ENCODE measurements at places on chromosomes 5 and 9. TPM values are rescaled to one million over a fixed set of nuclear protein-coding genes. Genes with fewer than 3 reads are reported as not detected.

GRCh38 chr5:89498699-89499098 is 615.7 kb upstream of the MEF2C start:
- DNase-seq, result no peak

DNA sequence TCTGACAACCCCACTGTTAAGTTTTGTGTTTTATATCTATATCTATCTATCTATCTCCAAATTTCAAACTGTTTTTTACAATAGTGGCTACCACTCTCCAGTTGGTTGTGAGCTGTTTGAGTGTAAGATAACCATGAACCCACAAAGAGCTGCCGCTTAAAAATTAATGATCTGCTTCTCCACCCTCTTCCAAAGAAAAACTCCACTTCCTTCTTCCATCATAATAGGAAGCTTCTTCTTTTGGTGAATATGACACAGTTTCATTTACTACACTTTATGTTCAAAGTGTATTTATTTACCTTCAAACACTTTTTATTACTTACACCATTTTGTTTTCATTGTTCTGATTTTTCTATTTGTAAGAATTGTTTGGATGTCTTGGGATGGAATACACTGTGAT is 37.9 kb downstream of the SPZ1 start:
- no peak for DNase-seq

DNA sequence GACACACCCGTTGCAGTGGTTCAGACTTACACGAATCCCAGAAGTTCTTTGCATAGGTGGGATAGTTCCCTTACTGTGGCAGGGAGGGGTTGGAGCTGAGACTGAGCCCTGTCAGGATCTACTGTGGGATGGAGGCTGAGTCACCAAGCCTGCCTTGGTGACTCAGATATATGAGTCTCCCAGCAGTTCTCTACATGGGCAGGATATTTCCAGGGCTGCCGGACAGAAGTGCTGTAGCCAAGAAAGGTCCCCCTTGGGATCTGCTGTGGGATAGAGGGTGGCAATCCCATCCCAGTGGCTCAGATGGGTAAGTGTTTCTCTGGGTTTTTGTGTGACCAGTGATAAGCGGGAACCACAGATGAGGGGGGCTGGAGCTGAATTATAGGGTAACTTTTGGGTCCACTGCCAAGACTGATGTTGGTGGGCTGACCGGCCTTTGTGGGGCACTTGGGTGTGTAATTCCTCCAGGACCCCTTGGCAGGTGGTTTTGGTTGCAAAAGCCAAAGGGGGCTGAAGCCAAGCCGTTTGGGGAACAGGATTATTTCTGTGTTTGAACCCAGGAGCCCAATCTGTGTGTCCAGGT is 18.7 kb downstream of the XRCC4 start:
- DNase-seq, result no peak

GRCh38 chr5:96733771-96734500 is 71.8 kb downstream of the CAST start:
- DNase-seq, result no peak

DNA sequence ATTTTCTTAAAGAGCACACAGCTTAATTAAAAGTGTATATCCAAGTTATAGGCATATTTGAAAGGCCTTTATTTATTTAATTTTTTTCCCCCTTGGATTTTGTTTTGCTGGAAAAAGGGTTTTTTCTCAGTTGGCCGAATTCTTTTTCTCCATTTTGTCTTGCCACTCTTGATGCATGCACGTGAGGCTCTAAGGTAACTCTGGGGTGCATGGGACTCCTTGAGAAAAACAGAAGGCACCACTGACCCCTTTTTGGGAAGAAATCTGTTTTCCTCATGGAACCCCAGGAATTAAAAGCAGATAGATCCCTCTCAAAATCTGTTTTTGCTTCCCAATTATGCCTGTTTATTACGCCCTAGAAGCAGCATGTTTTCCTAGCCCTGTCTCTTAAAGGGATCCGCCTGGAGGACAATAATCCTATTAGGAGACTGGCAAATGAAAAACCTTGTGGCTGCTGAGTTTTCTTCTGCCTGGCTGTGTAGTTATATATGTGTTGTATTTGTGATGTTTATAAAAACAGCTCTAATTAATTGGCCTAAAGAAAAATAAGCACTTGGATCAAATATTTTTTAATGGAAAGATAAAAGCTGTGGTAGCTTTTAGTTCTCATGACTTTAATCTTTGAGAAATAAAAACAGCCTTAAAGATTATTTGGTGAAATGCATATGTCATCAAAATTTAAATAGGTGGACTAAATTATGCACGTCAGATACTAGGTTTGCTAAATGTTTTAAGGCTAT is 435.1 kb upstream of the CDH9 start:
- DNase-seq, result no peak

DNA sequence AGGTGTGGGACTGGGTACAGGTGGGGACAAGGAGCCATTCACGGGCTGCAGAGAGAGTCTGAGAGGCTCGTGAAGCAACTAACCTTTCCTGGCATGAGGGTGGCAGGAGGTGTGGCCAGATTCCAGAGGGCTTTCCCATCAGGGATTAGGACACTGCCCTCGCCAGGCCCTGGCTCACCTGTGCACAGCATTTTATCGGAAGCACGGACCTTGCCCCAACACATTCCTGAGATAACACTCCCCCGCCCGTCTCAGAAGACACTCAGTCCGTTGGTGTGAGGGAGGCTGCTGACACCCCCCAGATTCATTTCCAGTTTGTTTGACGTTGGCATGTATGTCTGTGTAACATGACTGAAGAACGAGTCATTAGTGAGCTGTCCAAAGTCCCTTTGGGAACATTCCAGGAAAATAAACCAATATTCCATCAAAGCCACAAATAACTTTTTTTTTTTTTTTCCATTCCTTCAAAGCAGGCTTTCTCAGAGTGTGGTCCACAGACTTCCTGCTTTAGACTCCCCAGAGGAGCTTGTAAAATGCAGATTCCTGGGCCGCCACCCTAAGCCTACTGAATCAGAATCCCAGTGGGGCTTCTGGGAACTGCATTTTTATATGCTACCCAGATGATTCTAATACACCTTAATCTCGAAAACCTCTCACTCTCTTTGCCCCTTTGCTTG is 23.4 kb downstream of the WWC1 start:
- no peak for DNase-seq

DNA sequence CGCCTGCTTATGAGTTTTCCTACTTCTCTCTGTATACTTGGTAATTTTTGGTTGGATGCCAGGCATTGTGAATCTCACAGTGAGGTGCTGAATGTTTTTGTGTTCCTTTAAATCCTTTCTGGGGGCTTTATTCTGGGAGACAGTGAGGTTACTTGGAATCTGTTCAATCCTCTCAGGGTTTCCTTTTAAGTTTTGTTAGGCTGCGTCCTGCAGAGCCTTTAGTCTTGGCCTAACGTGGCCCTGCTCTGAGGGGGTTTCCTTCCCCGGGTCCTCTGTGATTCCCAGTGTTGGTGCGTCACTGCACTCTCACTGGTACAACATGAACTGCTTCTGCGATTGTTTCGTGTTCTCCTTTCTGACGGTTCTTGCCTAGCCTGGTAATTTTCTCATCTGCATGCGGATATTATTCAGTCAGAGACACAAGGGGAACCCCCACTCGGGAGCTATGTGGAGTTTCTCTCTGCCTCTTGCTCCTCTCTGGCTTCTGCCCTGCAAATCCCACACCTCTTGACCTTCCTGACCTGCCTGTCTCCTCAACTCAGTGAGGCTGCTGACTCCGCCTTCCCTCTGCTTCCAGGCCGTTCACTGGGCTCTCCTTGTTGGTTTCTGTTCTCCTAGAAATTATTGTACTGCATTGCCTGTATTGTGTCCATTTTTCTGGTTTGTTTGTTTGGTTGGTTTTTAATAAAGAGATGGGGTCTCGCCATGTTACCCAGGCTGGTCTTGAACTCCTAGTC is 128.1 kb downstream of the DAB2IP start:
- DNase-seq, result no peak

GRCh38 chr5:32147236-32147635 is 26.9 kb downstream of the GOLPH3 start:
- DNase-seq, result no peak

- no peak for DNase-seq
These were observed 9.9 kb upstream of the MRNIP start for GRCh38 chr5:179868541-179868940.

GRCh38 chr9:128633601-128634000 is 23.0 kb downstream of the DYNC2I2 start:
- no peak for DNase-seq

GRCh38 chr5:107356891-107357290 is 313.8 kb downstream of the EFNA5 start:
- no peak for DNase-seq

DNA sequence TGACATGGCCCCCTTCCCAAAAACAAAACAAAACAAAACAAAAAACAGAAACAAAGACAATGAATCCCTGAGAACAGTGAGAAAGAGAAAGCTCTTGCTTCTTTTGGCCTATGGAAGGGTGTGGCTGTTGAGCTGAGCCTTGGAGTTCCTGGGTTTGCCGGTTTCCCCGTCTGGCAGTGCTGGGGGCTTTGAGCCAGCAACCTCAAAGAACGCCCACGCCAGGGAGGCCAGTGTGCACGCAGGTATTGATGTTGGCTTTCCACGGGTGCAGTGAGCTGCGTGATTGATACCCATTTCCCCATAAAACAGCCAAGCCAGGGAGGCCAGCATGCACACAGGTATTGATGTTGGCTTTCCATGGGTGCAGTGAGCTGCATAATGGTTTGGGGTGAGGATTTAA is 8.3 kb upstream of the LCN1 start:
- no peak for DNase-seq

GRCh38 chr9:35882263-35882848 is 12.2 kb upstream of the OR13J1 start:
- DNase-seq, result no peak

DNA sequence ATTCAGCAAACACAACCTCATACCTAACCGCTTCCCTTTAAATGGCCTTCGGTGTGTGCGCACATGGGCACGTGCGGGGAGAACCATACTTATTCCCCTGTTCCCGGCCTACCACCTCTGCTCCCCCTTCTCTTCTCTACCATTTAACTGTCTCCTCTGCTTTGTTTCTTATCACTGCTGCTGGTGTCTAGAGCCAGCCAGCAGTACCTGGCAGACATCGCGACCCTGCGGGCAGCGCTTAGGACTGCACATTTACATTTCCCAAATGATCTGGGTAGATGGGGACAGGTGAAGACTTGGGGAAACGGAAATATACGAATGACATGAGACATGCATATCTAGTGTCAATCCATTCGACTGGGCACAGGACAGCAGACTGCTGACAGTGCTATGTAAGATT is 56.6 kb downstream of the PSMB7 start:
- no peak for DNase-seq

GRCh38 chr9:7097785-7098752 is 340.3 kb downstream of the KDM4C start:
- DNase-seq, result no peak

DNA sequence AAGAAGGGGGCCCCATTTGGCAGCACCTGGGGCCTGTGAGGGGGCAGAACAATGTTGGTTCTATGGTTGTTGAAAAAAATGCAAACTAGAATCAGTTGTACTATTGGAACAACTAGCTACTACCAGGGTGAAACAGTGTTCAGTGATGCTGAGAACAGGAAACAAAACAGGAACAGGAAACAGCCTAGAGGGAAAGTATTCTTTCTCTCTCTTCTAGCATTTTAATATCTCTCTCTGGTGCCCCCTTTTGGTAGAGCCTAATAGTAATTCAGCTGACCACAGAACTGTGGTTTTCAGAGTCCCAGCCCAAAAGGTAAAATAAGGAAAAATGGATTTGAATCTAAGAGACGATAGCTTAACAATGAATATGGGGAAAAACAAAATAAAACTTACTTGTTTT is 138.0 kb upstream of the KCNN2 start:
- DNase-seq, result peak; percentile 20

- DNase-seq, result no peak
These were observed 29.0 kb downstream of the DCTN4 start for GRCh38 chr5:150729859-150730258.

- DNase-seq, result no peak
These were observed 66.2 kb downstream of the SMC5 start for GRCh38 chr9:70324963-70325362.

GRCh38 chr5:131999041-131999440 is 12.4 kb downstream of the ACSL6 start:
- no peak for DNase-seq

- DNase-seq, result no peak
These were observed 50.4 kb upstream of the PTGS1 start for GRCh38 chr9:122320413-122320881.

DNA sequence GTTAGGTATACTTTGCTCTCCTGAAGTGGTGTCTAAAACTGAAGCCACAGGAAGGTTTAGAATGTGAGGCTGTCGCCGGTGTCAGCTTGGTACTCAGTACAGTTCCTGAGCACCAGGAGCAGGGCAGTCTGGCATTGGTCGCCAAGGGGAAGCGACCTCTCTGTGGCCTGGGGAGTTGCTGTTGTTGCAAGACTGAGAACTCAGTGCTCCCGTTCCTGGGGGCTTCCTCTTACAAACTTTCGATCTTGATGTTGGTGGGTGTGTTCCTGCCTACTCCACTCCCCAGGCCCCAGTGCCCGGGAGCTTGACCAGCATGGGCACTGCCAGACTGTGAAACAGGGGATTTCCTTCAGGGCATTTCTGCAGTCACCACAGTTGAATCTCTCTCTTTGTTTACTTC is 52.4 kb upstream of the PPARGC1B start:
- no peak for DNase-seq

DNA sequence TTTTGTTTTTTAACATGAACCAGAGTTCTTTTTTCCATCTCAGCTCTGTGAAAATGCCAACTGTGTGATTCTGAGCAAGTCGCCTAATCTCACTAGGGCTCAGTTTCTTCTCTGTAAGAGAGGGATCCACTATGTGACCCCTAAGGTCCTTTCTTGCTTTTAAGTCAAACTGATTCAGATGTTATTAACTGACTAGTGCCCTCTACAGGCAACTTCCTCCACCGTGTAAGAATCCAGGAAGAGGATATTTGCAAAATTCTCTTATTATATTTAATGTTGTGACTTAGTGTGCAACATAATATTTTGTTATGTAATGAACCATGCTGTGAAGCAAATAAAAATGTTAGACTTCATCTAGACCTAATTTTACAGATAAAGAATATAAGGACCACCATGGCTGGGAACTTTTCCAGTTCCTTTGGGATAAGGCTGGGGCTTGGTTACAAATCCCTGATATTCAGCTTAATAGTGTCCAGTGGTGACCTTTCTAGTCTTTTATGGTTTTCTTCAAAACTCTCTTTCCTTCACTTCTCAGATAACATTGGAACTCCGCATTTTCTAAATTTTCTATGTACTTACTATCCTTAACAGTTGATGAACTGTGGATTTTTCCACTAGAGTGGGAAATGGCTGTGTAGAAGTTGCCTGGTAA is 244.7 kb downstream of the PIK3R1 start:
- DNase-seq, result peak; percentile 45

Gene WWC1
- total RNA-seq, result 8.5 TPM

Gene FABP6
- total RNA-seq, result not detected

Gene OR1Q1
- total RNA-seq, result not detected

Gene TAF11L5
- not detected for total RNA-seq

Gene CEL
- 0.99 TPM for total RNA-seq

Gene PCDHGA8
- total RNA-seq, result 2.3 TPM

Gene FOXD4L4
- total RNA-seq, result 0.53 TPM

Gene OMD
- not detected for total RNA-seq

Gene NR2F1
- total RNA-seq, result 55.4 TPM

Gene GOLM1
- 100 TPM for total RNA-seq

Gene FUT7
- not detected for total RNA-seq

Gene PRR7
- 20.0 TPM for total RNA-seq

Gene ELOVL7
- total RNA-seq, result 0.73 TPM

Gene OR2Y1
- not detected for total RNA-seq

Gene N4BP3
- 42.8 TPM for total RNA-seq

Gene MARCOL
- not detected for total RNA-seq

Gene MRPL50
- total RNA-seq, result 11.4 TPM
